ENCODE measurements at places on chromosomes 1 and 21.
A peak's percentile ranks its signal among the peaks of the same experiment; 100 is the strongest.

GRCh38 chr21:29077651-29078090 is 4.2 kb upstream of the CCT8 start:
- peak; percentile 34 for DNase-seq

GRCh38 chr1:201190005-201190404 is 619 bp upstream of the IGFN1 start:
- DNase-seq: no peak

GRCh38 chr1:1425426-1425752 is 4.3 kb upstream of the ANKRD65 start:
- DNase-seq: no peak

- no peak for DNase-seq
Observed at GRCh38 chr1:195185321-195185720, 1422.9 kb downstream of the KCNT2 start.

DNA sequence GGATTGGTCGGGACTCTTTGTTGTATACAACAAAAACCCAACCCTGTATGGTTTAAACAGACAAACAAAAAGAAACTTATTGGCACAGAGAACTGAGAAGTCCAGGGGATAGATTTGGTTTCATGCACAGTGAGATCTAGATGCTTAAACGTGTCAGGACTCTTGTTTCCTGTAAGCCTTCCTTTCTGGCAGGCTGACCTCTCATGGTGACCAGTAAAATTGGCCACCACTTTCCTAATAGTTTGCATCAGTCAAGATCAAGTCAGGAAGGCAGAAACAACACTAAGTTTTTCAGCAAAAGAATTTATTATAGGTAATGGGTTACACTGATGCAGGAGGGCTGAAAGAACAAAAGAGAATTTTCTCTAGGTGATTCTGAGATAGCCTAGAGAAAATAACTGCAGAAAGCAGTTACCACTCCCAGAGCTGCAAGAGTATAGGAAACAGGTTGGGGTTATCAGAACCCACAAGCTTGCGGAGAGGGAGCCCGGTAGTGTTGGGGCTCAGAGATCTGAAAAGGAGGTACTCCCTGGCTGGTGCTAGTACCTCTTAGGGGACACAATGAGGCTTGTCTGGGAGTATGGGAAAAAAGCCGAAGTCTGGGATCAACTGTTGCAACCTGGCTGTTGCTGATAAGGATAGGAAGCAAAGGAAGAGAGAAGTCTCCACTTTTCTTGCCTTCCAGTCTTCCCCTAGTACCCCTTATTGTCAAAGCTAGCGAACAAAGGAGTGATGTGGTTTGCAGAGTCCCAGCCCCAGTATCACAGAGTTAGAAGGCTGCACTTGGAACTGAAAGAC is 21.4 kb downstream of the CITED4 start:
- no peak for DNase-seq

- DNase-seq: no peak
Observed at GRCh38 chr1:36133484-36133883, 8.5 kb upstream of the COL8A2 start.

- no peak for DNase-seq
Observed at GRCh38 chr1:161730050-161730564, 8.8 kb downstream of the FCRLB start.

DNA sequence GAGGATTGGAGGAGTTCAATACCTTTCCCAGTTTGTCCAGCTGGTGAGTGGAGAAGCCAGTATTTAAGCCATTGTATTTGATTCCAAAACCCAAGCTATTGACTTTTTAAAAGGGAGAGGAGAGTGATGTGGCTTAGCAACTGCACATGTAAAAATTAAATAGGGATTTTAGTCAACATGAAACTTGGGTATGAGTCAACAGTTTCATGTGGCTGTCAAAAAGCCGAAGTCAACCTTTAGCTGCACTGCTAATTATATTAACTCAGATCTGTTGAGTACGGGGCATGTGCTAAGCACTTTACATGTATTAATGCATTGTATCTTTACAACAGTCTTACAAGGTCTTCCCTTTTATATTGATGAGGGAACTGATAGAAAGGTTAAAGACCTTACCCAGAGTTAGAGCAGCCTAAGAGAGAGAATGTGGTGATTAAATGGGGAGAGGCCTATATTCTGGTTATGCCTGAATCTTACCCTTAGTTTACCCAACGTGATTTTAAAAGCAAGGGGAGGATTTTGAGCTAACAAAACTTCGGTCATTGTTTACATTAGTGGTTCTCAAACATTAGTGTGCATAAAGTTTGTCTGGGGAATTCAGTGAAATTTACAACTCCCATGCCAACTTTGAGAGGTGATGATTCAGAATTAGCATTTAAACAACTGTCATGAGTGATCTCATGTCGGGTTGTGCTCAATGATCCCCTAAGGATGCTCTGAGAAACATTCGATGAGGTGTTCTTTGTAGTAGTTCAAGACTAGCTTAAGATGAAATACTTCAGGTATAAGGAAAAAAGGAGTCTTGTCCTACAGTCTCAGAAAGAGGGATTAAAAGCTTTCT is 6.9 kb upstream of the SLC35F3 start:
- peak; percentile 41 for DNase-seq

- DNase-seq: no peak
Observed at GRCh38 chr1:8083739-8084484, 57.8 kb upstream of the ERRFI1 start.

GRCh38 chr1:54850737-54851136 is 36.3 kb downstream of the DHCR24 start:
- DNase-seq: no peak

DNA sequence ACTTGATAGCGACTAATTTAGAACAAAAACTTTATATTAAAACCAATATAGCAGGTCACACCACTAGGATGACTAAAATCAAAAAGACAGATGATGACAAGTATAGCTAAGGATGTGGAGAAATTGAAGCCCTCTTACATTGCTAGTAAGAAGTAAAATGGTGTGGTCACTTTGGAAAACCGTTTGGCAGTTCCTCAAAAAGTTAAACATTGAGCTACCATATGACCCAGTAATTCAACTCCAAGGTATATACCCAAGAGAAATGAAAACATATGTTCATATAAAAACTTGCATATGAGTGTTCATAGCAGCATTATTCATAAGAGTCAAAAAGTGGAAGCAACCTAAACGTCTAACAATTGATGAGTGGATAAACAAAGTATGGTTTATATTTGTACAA is 13.0 kb upstream of the SERINC2 start:
- DNase-seq: no peak

- DNase-seq: no peak
Observed at GRCh38 chr1:104761961-104762570, 1012.4 kb downstream of the AMY1C start.

DNA sequence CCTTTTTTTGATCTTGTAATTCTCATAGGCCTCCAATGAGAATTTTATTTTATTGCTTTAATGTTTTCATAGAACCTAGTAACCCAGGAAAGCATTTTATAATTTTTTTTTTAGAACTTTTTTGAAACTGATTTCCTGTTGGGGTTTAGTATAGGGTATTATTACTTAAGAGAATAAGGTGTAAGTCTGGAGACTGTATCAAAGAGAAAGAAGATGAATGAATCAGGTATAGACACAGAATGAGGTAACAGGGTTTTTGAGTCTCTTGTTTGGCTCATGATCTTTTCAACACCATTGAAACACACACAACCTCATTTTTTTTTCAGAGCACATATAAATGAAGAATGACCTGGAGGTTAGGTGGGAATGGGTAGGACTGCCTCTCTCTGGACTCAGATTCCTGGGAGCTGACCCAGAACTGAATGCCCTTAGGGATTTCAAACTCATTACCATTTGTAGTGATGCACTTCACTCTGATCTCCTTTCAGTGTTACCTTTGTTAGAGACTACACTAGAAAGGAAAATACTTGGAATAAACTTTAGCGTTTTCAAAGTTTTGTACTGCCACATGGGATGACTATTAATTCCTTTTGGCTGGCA is 51.0 kb downstream of the EPB41 start:
- no peak for DNase-seq

DNA sequence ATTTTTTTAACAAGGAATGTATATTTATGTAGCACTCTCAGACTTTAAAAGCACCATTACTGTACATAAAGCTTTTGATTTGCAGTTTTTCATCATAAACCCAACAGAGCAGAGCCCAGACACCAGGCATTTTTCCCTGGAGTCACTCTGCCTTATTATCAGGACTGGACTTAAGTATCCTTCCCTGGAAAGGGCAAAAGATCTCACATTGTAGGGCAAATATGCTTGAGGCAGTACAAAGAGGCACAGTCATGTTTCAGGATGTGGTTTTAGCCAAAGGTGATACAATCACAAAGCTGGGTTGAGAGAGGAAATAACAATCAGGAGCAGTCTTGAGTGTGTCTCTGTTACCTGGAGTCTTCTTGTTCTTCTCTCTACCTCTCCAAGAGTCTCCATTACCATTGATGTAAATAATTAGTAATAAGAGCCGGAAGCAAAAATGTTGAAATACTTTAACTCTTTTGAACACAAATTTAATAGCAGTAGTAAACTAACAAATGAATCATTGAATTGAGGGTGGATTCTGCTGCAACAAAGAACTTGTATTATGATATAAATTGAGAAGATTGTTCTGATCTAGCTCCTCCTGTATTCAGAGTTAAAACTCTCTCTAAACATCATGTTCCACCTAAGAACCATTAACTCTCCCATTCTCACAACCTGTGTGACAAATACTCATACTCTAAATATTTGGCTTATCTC is 160.5 kb downstream of the LTN1 start:
- no peak for DNase-seq

GRCh38 chr1:43992232-43992995 is 1.0 kb downstream of the CCDC24 start:
- DNase-seq: no peak

DNA sequence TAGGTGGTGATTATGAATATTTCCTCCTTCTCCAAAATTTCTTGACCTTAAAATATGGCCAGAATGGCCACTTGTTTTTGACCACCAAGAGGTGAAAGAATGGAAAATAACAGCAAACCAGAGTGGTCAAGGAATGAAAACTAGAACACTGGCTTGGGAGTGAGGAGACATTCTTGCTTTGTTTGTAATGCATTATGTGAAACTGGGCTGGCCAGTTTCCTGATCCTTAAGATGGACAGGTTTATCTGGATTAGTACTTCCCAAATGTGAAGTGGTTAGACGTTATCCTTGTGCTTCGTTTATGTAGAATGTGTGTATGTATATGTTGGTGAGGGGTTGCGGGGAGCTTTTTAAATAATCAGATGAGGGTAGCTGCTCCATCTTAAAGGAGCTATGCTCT is 12.8 kb downstream of the PLA2G4A start:
- DNase-seq: no peak

DNA sequence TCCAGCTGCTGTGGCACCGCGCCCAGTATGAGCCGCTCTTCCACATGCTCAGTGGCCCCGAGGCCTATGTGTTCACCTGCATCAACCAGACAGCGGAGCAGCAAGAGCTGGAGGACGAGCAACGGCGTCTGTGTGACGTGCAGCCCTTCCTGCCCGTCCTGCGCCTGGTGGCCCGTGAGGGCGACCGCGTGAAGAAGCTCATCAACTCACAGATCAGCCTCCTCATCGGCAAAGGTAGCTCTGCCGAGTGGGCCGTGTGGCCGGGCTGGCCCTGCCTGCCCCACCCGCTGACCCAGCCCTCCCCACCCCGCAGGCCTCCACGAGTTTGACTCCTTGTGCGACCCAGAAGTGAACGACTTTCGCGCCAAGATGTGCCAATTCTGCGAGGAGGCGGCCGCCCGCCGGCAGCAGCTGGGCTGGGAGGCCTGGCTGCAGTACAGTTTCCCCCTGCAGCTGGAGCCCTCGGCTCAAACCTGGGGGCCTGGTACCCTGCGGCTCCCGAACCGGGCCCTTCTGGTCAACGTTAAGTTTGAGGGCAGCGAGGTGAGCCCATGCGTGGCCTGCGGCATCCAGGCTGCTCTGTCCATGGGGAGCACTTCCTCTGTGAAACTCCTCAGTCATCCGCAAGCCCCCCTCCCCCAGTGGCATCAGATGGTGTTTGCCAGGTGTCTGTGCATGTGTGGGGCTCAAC is 64.2 kb downstream of the PIK3CD start:
- DNase-seq: no peak

DNA sequence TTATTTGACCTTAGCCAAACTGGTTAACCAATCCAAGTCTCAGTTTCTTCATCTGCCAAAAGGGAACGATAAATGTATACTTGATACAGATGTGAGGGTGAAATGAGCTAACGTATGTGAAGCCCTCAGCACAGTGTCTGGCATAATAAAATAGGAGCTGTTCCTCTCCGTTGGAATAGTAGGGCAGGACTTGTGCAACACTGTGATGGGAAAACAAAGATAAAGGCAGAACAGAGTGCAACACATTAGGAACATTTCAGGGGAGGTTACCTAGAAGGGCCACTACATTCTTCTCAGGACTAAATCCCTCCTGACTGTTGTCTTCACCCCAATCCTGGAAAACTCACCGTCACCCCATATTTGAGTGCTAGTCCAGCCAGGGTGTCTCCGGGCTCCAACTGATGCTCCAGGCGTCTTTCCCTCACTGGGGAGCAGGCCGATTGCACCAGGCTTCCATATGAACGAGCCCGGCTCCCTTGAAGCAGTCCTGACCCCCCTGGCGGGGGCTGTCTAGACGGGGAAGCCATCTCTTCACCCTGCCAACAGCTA is 896 bp downstream of the LYSMD1 start:
- no peak for DNase-seq

- DNase-seq: no peak
Observed at GRCh38 chr1:113579256-113580018, 179.8 kb downstream of the PHTF1 start.

GRCh38 chr1:109468903-109469302 is 2.6 kb downstream of the SYPL2 start:
- no peak for DNase-seq

DNA sequence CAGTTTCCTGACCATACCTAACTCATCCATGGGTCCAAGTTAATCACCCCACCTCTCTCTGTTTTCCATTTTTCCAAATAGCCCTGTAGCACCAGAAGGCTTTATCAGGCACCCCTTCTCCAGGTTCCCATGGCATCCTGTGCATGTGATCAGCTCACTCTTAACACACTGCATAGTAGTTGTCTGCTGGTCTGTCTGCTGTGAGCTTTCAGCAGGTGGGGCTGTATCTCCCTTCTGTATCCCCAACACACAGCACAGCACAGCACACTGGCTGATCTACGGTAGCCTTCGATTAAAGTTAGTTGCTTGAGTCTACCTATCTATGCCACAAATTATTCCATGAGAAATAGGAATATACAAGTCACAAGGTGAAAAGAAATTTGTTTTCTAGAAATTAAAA is 54.3 kb upstream of the C1orf198 start:
- DNase-seq: no peak

GRCh38 chr1:244344001-244344400 is 107.7 kb downstream of the ADSS2 start:
- no peak for DNase-seq

DNA sequence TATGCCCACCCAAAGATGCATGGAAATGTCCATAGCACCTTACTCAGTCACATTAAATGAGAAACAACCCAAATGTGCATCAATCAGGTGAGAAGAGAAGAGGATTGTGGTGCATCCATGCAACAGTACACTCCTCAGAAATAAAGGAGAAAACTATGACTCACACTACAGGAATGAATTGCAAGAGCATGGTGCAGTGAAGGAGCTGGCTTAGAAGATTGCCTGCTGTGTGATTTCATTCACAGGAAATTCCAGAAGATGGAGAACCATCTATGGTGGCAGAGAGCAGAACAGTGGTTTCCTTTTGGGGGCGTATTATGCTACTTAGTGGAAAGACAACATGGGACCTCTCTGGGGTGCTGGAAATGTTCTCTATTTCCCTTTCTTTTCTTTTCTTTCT is 278.6 kb upstream of the AJAP1 start:
- no peak for DNase-seq

Data from GM06990 (cell line).